ENCODE measurements at places on chromosomes 12 and 14.
A peak's percentile ranks its signal among the peaks of the same experiment; 100 is the strongest.

- no peak for DNase-seq
These were observed 101.8 kb upstream of the BBS10 start for GRCh38 chr12:76449993-76450392.

GRCh38 chr12:70719672-70720420, 82.6 kb upstream of the PTPRB start:
- DNase-seq: no peak

DNA sequence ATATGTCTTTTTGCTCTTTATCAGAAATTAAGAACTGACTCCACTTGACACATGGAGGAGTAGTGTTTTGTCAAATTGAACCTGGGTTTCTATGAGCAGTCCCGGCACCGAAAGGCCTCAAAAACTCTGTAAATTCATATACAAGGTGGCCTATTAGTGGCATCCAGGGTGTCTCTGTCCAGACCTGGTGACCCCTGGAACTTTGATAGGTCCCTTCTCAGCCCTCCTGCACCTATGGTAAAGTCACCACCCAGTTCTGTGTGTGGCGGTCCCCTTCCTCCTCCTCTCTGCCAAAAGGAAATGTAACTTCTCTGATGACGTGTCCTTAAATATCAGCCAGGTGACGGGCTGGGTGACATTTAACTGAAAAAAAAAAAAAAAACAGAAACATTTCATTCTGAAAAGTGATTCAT, 204.0 kb upstream of the FOXN3 start:
- no peak for DNase-seq

DNA sequence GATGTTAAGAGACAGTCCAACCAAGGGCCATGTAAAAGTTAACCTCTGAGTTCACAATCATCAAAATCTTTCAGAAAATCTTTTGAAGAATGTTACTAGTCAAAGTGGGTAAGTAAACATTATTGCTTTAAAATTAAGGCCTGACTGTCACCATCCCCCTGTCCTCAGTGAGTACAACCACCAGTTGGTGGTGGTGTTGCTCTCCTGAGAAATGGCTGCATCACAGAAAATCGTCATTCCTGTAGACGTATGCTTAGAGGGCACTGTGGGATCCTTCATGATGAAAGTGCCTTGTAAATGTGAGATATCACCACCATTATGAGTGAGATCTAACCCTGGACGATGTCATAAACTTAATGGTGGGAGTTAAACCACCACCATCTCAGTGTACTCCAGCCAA, 451.2 kb downstream of the RPS29 start:
- DNase-seq: no peak

GRCh38 chr14:98900798-98901197, 371.2 kb downstream of the BCL11B start:
- DNase-seq: no peak

DNA sequence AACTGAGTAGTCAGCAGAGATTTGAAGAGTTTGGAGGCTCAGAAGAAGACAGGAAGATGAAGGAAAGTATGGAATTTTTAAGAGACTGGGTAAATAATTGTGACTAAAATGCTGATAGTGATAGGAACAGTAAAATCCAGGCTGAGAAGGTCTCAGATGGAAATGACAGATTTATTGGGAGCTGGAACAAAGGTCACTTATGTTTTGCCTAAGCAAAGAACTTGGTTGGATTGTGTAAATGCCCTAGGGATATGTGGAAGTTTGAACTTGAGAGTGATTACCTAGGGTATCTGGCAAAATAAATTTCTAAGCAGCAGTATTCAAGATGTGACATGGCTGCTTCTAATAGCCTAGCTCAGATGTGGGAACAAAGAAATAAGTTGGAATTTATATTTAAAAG, 180.9 kb downstream of the TRHDE start:
- DNase-seq: no peak

DNA sequence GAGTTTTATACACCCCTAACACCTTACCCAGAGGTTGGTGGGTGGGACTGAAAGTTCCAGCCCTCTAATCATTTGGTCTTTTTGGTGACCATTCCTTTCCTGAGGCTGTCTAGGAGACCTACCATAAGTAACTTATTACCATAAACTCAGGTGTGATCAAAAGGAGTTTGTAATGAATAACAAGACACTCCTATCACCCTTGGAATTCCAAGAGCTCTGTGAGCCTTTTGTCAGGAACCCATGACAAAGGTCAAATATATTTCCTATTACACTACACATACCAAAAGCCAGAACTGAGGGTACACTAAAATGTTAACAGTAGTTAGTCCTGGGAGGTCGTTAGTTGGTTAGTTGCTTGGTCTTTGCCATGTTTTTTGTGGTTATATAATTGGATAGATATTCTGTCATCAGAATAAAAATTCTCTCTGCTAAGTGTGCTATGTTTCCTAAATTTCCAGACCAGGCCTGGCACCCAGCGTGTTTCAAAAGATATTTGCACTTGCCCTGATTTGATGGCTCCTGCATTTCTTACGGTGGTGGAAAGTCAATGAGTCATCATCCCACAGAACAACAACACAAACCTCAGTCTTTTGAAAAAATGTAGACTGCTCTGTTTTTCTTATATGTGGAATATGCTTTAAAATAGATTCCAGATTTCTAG, 27.0 kb upstream of the AKAP5 start:
- peak; percentile 78 for DNase-seq

GRCh38 chr14:32703183-32703621, 235.5 kb upstream of the NPAS3 start:
- DNase-seq: no peak

GRCh38 chr14:88300817-88301216, 22.3 kb downstream of the KCNK10 start:
- no peak for DNase-seq

GRCh38 chr14:50383618-50384225, 13.0 kb downstream of the CDKL1 start:
- DNase-seq: no peak

DNA sequence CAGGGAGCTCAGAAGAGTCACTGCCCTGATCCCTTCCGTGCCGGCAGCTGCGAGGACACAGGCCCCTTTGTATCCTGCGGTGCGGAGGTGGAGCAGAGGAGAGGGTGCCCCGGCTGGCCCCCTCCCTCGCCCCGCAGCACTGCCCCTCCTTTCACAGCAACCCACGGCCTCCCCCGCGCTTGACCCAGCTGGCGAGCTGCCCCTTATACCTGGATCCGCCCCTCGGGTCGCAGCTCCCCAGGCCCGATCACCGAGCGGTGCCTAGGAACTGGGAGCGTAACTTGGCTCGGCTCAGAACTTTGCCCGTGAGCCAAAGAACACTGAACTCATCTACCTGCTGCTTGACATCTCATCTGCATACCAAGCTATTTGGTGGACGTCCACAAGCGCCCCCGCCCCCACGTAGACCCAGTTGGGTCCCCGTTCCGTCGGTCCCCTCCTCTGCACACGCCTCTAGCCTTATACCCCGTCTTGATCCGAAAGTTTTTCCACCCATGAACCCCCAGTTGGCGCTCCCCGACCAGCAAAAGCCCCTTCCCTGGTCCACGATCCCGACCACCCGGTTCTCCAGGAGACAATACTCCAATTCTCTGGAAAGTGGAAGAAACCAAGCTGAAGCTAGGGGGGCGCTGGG, 697 bp upstream of the DNAJC14 start:
- no peak for DNase-seq

GRCh38 chr14:70934502-70935134, 27.4 kb downstream of the PCNX1 start:
- DNase-seq: peak; percentile 69

GRCh38 chr12:92485351-92486348, 217.1 kb upstream of the PLEKHG7 start:
- DNase-seq: no peak

- no peak for DNase-seq
These were observed 84.5 kb downstream of the SSPN start for GRCh38 chr12:26279908-26280307.

DNA sequence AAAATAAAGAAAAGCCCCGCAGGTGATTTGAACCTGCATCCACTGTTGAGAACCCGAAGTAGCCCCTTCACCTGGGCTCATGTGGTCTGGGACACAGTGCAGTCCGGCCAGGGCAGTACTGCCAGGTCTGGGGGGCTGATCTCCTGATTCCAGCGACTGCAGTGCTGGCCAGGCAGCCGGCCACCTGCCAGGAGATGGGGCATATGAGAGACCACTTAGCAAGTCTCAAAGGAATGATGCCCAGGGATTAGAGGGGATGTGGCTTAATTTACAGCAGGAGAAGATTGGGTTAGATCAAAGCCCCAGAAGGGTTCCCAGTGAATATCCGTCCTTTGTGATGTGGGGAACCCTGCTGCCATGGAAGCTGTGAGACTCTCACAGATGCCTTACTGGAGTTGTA, 113.3 kb downstream of the PRMT8 start:
- no peak for DNase-seq

DNA sequence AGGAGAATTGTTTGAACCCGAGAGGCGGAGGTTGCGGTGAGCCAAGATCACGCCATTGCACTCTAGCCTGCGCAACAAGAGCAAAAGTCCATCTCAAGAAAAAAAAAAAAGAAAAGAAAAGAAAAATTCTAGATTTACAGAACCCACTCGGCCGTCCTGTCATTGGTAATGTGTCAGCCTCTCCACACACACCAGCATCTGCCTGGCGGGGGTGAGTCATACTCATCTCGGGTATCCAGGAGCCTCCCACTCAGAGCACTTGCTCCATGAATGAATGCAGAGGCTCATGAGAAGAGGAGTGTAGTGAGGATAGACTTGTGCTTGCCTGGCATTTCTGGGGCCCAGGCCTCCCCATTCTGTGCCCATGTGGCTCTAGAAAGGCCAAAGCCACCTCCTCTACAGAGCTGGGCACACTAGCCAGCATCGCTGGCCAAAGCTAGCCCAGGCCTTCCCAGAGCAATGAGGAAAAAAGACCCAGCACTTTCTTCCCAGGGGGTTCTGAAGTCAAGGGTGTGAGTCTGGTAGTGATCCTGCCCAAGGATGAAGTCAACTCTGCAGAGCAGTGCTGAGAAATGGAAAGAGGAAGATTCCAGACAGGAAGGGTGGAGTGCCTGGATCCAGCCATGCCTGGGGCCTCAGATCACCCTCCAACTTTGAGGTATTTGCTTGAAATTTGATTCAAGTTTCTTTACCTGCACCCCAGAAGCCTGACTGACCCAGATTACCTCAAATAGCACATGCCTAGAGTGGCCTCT, 31.2 kb upstream of the KLC1 start:
- peak; percentile 57 for DNase-seq

- DNase-seq: no peak
These were observed 635 bp downstream of the LTA4H start for GRCh38 chr12:96034621-96035282.

DNA sequence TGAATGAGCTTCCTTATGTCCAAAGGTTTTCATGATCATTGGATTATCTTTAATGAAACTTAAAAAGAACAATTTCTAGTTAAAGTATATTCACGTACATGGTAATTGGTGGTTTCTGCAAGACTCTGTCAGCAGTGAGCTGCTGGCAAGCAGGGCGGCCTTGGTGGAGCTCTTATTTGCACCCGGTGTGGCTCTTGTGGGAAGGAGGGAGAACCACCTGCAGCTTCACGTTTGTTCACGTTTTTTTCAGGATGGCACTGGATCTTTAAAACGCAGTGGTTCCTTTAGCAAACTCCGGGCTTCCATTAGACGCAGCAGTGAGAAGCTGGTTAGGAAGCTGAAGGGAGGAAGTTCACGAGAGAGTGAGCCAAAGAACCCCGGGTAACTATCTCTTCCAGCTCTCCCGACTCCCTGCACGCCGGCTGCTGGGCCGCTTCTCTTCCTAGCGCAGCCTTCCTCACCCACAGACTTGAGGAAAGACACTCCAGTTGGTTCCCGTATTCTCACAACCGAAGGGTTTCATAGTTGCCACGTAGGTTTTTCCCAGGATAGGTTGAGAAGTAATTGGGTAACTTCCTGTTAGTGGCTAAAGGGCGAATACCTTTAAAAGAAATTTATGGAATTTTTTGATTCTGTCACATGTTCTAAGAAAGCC, 28.3 kb downstream of the XRCC3 start:
- DNase-seq: no peak

DNA sequence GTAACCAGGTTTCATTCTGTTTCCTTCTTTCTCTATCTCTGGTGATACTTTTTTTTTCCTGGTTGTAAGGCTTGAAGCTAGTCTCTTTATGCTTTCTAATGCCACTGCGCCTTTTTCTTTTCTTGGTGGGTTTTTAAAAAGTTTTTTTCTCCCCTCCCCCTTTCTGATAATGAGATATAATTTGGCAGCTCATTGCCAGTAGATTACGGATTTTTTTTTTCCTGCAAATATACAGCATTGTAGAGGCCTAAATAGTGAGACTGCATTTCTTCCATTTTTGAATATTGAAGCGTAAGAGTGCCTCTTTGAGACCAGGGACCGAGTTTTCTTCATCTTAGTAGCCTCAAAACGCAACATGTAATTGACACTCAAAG, 1.1 kb downstream of the PAPOLA start:
- no peak for DNase-seq

- no peak for DNase-seq
These were observed 367.1 kb upstream of the MGAT4C start for GRCh38 chr12:86623267-86623666.

DNA sequence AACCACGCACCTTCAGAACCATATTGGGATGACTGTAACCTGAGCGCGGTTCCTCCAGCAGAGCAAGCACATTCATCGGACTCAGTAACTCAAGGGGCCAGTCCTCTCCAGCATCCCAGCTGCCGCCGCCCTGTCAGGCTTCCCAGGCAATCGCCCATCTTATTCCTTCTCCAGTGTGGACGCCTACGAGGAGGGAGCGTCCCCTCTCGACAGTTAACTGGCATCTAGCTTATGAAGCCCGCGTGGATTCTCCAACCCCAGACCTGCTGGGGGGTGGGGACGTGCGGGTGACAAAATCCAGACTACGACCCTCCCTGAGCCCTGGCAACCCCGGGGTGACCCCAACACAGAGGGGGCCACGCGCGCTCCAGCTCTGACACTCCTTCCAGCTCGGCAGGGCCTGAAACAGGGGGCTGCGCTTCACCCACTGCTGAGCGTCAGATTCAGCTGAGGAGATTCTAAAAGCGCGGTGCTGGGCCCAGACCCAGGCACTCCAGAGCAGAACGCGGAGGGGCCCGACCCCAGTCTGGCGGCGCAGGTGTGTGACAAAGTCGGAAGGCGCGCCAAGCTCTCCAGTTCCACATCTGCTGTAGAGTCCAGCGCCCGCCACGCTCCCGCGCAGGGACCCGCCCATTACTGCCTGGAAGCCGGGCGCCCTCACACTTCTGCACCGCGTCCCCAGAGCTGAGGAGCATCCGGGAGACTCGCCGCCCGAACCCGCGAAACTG, 43.9 kb upstream of the ESR2 start:
- DNase-seq: no peak

- DNase-seq: no peak
These were observed 403.5 kb downstream of the SLC16A7 start for GRCh38 chr12:59999291-59999690.

- DNase-seq: peak; percentile 75
These were observed 245.9 kb downstream of the ADAMTS20 start for GRCh38 chr12:43306066-43306465.

GRCh38 chr12:13135371-13136178, 32.1 kb upstream of the GSG1 start:
- peak; percentile 73 for DNase-seq

DNA sequence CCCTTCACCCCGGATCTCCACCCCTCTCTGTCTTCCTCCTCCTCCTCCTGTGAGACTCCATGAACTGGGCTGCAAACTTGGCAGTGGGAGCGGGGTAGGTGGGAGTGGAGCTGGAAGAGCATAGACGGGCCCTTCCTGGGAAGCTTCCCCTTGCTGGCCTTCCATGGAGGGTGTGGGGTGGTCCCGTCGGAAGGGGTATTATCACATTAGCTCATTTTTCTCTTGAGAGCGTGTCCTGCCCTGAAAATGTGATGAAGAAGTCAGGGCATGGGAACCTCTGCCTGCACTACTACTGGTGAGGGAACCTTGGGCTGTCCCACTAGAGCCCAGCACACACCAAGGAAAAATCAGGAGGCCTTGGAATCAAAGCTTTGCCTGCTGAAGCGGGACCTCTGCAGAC, 66.5 kb downstream of the CACNA1C start:
- DNase-seq: no peak
